ENCODE measurements at places on chromosomes 3 and 15.
A peak's percentile ranks its signal among the peaks of the same experiment; 100 is the strongest.

DNA sequence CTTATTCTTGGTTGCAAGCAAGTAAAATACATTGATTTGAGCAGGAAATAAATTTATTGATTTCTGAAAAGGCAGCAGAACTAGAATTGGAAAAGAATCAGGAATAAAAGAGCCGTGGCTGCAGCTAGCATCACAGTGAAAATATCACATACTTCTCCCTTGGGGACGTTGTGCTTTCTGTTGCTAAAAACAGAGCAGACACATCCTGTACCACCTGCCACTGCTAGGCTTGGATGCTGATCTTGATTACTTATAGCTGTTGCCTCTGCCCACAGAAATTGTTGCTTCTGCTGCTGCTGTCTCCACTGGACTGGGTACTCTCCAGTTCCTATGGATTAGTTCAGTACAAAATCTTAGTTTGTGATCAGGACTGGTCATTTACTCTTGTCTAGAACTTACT is 283.8 kb downstream of the C3orf38 start:
- no peak for DNase-seq

DNA sequence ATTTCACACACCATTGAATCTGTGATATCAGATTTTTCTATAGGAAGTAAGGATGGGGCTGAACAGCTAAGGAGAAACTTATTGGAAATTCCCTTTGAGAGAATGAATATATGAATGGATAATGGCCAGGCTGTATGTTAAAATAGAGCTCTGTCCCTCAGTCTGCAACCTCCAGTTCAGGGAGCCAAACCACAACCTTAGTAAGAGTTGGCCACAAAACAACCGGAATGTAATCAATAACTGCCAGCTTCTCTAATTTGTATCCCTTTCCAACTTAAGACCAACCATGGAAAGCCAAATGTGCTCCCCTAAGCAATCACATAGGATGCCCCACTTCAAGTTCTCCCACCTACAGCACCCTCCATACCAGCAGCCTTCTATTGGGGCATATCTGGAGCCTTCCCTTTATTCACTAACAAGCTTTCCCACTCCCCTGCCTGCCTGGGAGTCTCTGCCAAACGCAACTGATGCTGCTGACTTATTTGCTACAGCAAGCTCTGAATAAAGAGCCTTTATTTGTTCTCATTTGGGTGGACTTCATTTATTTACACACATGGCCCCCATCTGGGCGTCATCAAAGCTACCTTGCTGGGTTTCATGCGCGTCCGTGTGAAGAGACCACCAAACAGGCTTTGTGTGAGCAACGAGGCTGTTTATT is 75.4 kb upstream of the LARS2 start:
- no peak for DNase-seq

GRCh38 chr15:28017423-28017924 is 81.6 kb downstream of the OCA2 start:
- DNase-seq: no peak

DNA sequence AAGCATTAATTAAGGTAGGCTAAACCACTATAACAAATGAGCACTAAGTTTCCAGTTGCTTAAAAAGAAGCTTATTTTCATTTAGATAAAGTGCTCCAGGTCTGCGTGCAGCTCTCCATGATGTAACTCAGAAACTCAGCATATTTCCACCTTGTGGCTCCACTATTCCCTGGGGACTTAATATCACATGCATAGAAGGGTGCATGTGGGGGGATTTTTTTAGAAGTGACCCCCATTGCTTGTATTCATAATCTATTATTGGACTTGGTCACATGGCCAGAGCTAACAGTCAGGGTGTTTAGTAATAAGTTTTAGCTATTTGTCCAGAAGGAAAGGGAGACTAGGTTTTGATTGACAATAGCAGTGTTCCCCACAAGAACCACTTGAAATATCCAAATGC is 86.8 kb downstream of the TMCO5A start:
- DNase-seq: no peak

GRCh38 chr3:133573629-133574194 is at the start of gene CDV3:
Gene CDV3, plus strand, starts transcription at chr3:133573686. Its CDS starts 359 bp downstream, at chr3:133574045.
- no peak for DNase-seq

DNA sequence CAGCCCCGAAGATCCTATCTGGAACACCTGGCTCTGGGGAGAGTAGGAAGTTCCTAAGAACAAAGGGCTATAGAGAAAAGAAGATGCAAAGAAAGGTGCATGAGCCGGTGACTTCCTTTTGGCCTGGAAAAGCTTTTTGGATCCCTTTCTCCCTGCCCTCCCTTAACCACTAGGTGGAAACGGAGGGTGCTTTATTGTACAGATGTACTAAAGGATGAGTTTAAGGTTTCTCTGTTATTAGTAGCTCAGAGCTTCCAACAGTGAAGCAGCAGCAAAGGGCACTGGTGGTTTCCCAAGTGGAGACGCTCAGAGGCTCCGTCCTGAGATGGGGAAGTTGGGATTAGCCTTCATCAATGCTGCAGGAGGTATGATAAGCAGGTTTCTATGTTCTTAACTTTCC is 5.9 kb upstream of the ADGRG7 start:
- DNase-seq: no peak

DNA sequence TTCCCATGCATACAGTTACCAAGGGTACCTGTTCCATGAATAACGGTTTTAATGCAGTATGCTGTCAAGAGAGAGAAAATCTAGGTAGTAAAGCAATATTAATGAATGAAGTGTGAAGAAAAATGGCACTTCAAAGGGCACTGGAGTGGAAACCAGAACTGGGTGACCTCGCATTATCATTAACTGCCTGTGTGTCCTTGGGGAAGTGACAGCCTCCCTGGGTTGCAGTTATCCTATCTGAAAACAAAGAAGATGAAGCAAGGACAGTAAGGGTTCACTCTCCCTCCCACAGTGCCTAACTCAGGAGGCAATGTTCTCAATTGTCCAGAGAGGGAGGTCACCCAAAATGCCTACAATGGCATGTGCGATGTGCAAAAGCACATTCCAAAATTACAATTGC is 15.1 kb downstream of the MTHFS start:
- no peak for DNase-seq

DNA sequence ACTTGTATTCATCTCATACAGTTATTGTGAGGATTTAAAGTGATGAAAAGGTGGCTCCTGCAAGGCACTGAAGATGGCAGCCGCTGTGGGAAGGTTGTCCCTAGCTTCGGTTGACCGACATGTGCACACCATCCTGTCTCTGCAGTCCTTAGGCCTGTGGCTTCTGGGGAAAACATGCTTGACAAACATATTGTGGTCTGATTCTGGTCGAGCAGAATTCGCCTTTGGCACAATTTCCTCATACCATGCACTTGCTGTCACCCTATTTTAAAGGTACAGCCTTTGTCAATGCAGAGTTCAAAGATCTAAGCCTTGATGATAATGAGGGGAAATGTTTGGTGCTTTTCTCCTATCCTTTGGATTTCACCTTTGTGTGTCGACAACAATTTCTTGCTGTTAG is 50.9 kb downstream of the PRICKLE2 start:
- no peak for DNase-seq

DNA sequence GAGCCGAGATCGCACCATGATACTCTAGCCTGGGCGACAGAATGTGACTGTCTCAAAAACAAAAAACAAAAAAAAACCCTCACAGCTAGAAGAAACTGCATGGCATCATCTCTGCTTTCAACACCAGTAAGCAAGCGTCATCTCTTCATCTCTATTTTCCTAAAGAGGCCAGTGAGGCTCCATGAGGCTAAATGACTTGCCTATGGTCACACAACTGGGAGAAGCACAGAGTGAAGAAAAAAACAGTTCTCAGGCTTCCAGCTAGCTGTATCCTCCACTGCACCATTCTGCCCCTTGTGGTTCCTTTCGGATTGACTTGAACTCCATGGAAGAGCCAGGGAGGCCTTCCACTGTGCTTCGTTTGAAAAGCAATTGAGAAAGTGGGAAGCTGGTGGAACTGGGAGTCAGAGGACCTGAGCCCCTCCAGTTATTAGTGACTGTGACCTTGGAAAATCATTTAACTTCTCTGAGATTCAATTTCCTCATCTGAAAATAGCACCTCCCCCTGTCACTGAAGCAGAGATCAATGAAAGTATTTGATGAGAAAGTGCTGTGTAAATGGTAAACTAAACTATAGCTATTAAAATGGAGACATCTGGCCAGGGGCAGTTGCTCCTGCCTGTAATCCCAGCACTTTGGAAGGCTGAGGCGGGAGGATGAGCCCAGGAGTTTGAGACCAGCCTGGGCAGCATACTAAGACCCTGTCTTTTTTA is 32.1 kb upstream of the DENND4A start:
- peak; percentile 31 for DNase-seq

DNA sequence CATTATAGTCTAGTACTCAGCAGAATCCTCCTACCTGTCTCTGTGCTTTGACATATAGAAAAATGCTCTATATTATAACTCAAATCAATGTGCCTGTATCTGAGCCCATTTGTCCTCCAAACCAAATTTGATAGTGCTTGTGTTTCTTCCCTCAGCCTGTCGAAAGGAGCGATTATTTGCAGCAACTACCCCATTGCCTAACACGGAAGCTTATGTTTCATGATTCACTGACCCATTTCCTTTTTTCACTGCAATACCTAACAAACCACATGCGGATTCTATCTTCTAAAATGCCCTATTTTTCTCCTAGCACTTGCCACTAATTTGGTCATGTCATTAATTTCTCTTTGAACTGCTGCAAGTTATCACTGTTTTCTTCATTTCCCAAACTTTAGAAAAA is 1220.6 kb upstream of the CADM2 start:
- no peak for DNase-seq

- peak; percentile 74 for DNase-seq
Observed at GRCh38 chr15:60932051-60932915, 296.8 kb downstream of the RORA start.

- no peak for DNase-seq
Observed at GRCh38 chr3:23002836-23003732, 200.0 kb upstream of the UBE2E2 start.

DNA sequence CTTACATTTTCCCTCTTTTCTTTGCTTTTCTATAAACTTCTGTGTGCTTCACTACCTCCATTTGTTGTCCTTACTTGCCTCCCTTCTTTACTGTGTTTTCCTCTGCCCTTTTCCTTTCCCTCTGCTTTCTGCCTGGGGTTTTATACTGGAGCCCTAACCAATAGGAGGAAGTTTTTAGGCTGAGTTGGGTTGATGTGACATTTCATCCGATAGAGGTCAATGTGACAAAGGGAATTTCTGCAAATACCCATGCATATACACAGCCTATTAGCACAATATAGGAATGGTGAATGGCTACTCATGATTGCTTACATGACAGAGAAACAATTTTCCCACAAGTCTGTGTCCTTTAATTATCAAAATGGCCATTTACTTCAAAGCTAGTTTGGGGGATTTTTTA is 153.0 kb upstream of the ARPP21 start:
- DNase-seq: no peak

GRCh38 chr15:39407116-39407515 is 173.8 kb upstream of the THBS1 start:
- no peak for DNase-seq

- DNase-seq: no peak
Observed at GRCh38 chr15:26065723-26066122, 202.6 kb upstream of the ATP10A start.

GRCh38 chr3:113658107-113658506 is 38.3 kb downstream of the USF3 start:
- no peak for DNase-seq

GRCh38 chr3:63029921-63030320 is 154.7 kb upstream of the CADPS start:
- DNase-seq: no peak

- no peak for DNase-seq
Observed at GRCh38 chr3:87361956-87362355, 85.6 kb upstream of the POU1F1 start.

DNA sequence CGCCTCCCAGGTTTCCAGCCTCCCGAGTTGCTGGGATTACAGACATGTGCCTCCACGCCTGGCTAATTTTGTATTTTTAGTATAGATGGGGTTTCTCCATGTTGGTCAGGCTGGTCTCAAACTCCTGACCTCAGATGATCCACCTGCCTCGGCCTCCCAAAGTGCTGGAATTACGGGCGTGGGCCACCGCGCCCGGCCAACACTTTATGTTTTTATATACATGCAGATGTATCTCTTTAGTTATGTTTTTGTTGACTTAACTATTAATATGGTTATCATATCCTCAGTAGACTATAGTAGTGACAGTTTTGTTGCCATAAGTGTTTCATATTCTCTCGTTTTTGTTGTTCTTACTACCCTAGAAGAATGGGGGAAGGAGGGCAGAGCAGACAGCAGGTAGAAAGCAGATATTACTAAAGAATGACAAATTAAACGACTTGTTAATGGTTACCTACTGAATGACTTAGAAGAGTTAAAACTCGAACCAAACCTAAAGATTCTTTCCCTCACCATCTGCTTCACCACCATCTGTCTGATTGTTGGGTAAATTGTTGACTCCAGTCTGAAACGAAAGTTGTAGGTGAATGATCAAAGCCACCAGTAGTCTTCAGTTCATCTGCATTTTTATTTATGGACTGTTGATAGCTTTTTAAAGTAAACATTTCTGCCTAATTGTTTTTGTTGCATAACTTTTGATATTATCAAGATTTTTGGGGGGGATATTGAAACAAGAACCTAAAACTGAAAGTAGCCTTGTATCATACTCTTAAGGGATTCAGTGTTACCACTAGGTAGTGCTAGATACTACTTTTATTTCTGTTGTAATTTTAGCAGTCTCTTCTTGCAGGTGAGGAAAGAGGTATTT is 89.3 kb downstream of the RASA2 start:
- DNase-seq: no peak

GRCh38 chr3:124026516-124026915 is 34.6 kb upstream of the ROPN1 start:
- DNase-seq: no peak

- DNase-seq: no peak
Observed at GRCh38 chr15:66595332-66595731, 29.5 kb upstream of the LCTL start.

DNA sequence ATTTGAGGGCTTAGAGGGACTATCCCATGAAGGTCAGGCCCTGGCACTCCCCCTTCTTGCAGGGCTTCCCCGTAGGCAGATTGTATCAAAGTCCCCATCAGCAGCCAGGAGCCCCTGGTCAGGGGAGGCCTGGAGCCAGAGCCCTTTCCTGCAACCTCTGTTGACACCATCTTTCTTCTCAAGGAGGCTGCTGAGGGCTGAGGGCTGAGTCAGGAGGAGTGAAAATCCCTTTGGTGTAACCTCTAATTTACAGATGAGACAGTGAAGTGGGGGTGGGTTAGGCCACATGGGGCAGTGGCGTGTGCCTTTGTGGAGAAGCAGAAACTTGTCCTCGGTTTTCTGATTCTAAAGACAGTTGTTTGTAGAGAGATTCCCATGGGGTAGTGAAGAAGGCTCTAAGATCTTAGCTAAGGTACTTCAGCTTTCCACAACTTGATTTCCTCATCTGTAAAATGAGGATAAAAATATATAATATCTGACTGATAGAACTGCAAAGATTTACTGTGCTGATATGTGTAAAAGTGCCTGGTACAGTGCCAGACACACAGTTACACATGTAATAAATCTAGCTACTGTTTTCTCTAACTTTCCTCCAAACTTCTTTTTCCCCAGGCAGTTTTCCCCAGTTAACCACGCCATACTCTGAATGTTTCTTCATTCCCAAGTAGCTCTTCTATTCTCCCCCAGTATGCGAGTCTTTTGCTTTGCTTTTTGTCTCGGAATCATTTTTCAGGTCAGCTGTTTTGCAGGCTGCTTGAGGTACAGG is 249.4 kb upstream of the TPM1 start:
- no peak for DNase-seq

Measured in CD4-positive, alpha-beta T cell treated with Interleukin-6 for 4 hours (primary cell).